Activated CD4-positive, CD25-positive, alpha-beta regulatory T cell (primary cell): ENCODE measurements at places on chromosomes 3 and 15.

GRCh38 chr3:98730338-98730737, 32.8 kb upstream of the ST3GAL6 start:
- DNase-seq, result no peak

DNA sequence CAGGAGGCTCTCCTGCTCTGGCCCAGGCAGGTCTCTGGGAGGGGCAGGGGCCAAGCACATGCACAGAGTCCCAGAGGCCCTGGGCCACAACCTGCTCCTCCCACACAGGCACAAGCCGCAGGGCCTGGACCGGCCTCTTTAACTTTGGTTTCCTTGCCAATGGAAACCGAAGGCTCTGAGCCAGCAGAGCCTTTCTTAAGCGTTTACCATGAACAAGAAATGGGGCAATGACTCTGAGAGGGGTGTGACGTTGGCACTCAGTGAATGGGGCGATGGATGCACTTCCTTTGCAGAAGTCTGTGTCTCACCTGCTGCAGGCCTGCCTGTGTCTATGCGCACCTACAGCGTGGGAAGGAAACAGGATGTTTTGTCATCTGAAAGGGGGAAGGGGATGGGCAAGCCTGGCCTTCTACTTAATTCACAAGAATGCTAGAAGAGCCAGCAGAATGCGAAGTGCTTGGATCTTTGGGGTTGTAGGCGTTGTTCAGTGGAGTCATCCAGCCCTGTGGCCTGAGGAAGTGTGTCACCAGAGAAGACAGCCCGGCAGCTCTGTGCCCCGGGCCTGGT, 41.8 kb downstream of the IFT122 start:
- peak; percentile 44 for DNase-seq

GRCh38 chr3:71563827-71564226, 19.7 kb downstream of the FOXP1 start:
- no peak for DNase-seq

DNA sequence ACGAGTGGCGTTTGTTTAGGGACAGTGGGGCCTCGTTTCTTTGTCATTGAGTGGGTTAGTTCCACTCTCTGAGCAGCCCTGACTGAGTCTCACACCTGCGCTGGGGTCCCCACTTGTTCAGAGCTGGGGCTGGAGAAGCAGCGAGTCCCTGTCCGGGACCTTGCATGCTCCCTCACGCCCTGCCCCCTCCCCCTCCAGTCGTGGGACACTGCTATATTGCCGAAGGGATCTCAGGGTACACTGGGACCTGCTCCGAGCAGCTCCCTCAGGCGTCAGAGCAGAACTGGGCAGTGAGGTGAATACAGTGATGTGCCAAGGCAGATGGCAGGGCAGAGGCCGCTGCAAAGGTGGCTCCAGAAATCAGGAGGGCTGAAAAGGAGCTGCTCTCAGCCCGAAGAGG, 59.9 kb upstream of the KLF13 start:
- DNase-seq, result no peak

- DNase-seq, result no peak
Observed at GRCh38 chr3:117243657-117244056, 534.1 kb downstream of the TUSC7 start.

- DNase-seq, result peak; percentile 5
Observed at GRCh38 chr3:20104167-20104661, 64.0 kb downstream of the KAT2B start.

DNA sequence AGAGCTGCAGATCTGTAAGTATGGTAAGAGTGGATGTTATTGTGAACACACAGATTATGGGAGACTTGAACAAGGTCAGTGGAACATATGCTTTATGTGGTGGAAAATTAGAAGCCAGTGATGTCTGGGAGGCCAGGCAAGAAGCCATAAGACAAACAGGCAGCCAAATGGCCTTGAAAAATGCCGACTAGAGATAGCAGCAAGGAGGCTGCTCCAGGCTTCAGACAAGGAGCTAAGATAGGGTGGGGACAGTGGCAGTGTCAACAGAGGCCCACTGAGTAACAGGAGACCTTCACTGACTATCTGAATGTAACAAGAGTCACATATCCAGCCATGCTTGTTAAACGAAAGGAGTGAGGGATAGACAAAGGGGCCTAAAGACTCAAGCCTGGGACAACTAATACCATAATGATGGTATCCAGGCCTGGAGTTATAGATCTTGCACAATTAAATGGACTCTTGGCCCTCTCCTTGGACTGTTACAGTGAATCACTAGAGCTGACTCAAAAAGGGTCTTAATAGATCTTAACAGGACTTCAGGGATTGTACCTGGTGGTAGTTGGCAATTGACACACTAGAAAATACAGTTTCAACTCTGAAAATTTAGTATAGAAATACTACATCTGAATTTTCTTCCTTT, 50.6 kb downstream of the CFAP20DC start:
- no peak for DNase-seq

- no peak for DNase-seq
Observed at GRCh38 chr15:26475554-26475953, 297.3 kb downstream of the GABRB3 start.

DNA sequence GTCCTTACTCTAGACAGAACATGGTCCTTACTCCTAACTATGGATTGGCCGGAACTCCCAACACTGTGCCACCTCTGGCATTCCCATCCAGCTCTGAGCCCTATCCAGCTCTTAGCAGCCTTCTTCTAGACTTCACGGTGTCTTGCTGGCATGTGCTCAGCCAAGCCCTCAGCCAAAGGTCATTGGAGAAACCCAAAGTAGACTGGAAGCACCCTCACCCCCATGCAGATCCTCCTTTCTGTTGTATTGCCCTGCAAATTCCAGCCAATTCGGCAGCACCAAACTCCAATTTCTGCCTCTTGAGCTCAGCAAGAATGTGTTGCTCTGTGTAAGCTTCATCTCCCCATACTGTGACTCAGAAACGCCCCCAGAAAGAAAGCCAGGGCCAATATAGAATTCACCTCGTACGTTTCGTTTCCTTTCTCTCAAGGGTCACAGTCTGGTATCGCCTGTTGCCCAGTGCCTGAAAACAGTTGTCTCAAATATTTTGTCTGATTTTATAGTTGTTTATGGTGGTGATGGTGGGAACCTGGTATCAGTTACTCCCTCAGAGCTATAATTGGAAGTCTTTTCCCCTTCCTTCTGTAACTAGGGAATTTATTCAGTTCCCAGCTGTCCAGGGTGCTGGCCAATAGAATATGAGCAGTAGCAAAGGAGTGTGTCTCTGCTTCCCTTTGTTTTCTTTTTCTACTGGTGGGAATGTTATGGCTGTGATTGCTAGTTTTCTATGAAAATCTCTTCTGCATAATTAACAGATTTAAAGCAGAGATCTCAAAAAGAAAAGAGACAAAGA, 28.4 kb upstream of the EPHB3 start:
- no peak for DNase-seq

- no peak for DNase-seq
Observed at GRCh38 chr3:42022355-42022754, 60.5 kb upstream of the ULK4 start.

- DNase-seq, result no peak
Observed at GRCh38 chr3:122008166-122008565, 13.9 kb downstream of the ILDR1 start.

DNA sequence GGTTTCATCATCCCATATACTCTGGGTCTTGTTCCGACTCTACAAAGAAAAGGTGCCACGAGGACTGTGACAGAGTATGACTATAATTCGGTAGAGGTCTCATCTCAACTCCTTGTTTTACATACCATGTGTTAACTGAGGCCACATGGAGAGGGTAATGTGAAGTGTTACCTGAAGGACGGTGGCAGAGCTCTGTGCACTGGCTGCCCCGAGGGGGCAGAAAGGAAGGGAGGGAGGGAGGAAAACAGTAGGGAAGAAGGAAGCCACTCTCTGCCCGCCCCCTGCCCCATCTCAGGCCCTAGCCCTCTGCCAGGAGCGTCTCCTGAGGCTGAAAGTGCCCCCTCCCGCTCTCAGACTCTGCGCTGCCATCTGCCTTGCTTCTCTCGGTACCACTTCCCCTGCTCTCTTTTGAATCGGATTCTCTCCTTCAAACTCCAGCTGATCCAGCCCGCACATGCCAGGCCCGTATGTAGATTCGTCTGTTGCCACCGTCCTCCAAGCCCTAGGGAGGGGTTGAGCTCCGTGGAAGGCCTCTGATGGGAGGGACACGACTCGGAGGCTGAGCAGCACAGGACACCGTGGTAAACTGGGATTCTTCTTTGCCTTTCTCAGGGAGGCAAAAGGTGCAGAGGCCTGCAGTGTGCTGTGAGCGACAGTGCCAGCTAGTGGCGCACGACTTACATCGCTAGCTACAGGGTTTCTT, 70.5 kb upstream of the ATP10A start:
- peak; percentile 11 for DNase-seq

GRCh38 chr3:195876297-195877064, 31.9 kb downstream of the TNK2 start:
- no peak for DNase-seq

- no peak for DNase-seq
Observed at GRCh38 chr3:27508424-27508823, 24.2 kb upstream of the SLC4A7 start.

GRCh38 chr15:45612790-45613415, 21.9 kb upstream of the SQOR start:
- DNase-seq, result no peak

DNA sequence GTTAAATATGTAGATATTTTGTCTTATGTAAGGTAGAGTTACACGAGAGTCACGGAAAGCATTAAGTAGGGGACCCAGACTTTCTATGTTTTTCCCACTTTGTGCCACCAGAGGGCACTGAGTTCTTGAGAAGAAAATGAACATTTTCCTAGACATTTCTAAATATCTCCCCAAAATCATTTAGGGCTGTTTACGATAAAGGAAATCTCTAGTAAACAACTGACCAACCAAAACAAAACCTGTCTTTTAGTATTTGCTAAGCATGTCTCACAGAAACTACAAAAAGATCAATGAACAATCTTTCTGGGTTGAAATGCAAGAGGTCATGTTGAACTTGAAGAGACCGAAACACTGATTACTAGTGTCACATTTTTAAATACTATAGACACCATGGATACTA, 16.1 kb downstream of the POU1F1 start:
- no peak for DNase-seq

- no peak for DNase-seq
Observed at GRCh38 chr15:51053571-51053970, 41.1 kb downstream of the TNFAIP8L3 start.

DNA sequence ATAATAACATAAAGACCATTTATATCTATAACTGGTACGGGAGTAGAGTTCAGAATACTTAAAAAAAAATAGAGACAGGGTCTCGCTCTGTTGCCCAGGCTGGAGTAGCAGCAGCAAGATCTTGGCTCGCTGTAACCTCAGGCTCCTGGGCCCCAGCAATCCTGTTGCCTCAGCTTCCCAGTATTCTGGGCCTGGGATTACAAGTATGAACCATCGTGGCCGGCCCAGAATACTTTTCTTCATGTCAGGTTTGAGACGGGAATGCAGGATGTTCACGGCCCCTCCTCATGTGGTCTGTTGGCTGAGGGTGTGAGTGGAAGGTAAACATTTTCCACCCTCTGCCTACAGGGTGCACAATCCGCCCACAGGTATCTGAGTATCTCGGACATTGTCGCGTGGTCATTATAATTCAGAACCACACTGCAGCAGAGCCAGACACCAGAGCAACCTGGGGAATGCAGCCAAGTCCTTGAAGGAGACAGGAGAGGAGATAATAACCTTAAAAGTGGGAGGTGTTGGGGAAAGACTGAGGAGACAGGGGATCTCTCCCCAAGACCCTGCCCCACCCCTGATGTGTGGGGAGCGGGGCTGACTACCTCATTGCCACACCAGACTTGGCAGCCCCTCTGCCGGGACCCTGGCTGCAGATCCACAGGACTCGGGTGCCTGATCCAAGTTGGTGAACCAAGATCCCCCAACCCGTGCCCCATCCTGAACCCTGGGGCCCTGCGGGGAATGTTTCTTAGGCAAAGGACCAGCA, 106.8 kb downstream of the ADCY5 start:
- no peak for DNase-seq

DNA sequence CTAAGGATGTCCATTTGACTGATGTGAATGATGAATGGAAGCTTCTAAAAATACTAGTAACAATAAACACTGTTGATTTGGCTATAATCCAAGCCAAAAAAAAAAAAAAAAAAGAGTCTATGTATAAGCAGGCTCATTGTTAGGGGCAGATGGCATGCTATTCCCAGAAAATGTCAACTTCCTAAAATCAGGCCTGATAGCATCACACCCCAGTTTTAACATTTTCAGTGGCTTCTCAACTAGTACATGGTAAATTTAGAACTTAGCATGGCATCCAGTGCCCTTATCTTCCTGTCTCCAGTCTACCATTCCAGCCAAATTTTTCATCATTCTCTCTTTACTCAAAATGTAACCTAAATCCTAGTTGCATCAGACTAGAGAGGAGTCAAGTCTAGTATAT, 288.2 kb upstream of the ZNF385D start:
- no peak for DNase-seq

GRCh38 chr15:94110476-94111130, 120.8 kb upstream of the MCTP2 start:
- DNase-seq, result no peak

DNA sequence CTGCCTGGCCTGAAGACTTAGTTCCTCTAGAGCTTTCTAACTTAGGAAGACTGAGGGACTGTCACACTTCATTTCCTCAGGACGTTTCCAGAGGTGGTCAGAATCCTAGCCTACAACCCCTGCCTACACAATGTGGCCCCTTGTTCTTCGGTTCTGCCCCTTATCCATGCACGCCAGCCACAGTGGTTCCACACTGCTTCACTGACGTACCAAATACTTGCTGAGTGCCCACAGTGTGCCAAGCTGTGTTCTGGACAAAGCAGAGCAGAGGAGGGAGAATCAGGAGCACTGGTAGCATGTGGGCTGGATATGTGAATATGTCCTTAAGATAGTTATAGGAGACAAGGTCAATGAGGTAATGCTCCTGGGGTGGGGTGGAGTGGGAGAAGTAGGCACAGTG, 70.5 kb upstream of the SAMMSON start:
- no peak for DNase-seq

GRCh38 chr3:126127452-126127851, 43.5 kb upstream of the SLC41A3 start:
- no peak for DNase-seq

DNA sequence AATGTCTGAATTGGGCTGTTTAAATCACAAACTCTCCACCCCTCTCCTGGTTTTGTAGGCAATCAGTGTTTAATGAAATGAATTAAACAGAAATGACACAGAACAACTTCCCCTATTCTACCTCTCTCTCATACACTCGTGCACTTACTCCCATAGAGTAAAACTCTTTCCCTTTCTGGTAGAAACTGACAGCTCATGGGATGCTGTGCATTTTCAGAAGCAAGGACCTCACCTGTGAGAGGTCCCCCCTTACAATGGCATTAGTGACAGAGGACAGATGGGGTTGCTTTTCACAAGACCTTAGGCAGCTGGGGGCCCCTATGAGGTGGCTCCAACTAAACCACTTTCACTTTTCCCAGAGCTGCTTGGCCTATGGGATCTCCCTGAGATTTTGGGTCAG, 31.9 kb downstream of the PARP16 start:
- DNase-seq, result no peak

DNA sequence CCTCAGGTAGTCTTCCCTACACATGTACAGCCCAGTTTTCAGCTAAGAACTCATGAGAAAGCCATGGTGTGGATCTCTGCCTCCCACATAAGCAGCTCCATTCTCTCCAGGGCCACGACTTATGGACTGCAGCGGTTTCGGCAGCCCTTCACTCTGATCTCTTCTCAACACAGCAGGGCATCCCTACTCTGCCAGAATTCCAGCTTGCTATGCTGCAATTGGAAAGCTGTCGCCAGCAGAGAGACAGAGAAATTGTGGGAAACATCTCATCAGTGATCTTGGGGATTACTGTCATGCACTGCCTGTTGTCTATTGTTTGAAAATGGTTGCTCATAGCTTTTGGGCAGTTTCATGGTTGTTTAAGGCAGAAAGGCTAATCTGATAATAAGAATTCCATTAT, 11.9 kb upstream of the BLM start:
- no peak for DNase-seq

- DNase-seq, result no peak
Observed at GRCh38 chr3:52313188-52313773, 2.8 kb upstream of the DNAH1 start.
